CD4-positive, alpha-beta T cell treated with Interleukin-2 at 100 ng/mL for 4 hours (primary cell): ENCODE measurements at places on chromosomes 12 and 14.

- DNase-seq = no peak
Observed at GRCh38 chr12:54442961-54443360, 23.9 kb upstream of the ITGA5 start.

DNA sequence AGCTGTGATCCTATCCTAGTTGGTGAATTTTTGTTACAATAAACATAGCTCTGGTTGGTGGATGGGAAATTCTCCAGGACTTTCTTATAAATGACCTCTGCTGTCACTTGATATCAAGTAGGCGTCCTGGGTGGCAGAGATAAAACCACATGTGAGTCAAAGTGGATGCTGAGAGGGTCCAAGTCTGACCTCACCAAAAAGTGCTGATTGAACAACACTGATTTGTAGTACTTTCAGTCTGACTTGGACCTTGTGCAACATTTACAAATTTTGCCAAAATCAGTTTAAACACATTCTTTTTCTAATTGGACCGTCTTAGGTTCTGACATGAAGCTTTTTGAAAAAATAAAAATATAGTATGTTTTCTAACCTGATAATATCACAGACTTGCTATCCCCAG lies 585.6 kb downstream of the GALC start:
- DNase-seq = no peak

GRCh38 chr14:101222362-101223070 lies 319.0 kb upstream of the RTL1 start:
- DNase-seq = no peak

GRCh38 chr14:22513066-22513812 lies 75.8 kb downstream of the DAD1 start:
- no peak for DNase-seq

GRCh38 chr12:117380083-117380482 lies 18.7 kb upstream of the NOS1 start:
- DNase-seq = no peak

GRCh38 chr14:58151133-58152013 lies 640 bp downstream of the ARMH4 start:
- DNase-seq = no peak

DNA sequence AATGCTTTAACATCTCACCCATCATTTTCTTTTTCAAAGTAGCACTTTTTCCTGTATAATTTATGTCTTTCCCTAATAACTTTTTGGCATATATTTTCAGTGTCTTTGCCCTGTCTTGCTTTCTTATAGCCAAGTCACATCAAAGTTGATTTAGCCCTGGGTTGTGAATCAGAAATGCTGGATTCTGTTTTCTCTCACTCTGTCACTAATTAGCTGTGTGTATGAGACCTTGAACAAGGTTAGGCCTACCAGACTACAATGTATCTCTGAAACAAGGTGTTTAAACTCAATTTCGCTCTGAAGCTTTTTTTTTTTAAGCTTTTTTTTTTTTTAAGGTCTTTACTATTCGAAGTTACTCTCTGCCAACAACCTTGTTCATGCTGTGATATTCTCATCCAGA lies 25.7 kb downstream of the CNOT2 start:
- DNase-seq = no peak

DNA sequence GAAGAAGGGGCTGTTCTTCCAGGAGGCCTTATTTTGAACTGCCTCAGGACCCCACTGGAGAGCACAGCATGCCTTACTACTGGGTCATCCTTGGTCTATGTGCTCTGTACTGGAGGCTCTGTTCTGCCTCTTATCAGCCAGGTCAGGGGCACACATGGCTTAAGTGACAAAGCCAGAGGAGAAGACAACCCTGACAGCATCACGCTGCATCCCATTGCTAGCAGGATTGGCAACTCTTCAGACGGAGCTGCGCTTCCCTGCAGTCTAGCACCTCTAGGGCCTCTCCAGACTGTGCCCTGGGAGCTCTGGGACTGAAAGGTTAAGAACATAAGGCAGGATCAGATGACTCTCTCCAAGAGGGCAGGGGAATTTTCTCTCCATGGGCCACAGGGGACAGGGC lies 17.3 kb upstream of the TIGAR start:
- no peak for DNase-seq

- DNase-seq = no peak
Observed at GRCh38 chr14:101126731-101127130, 223.2 kb upstream of the RTL1 start.

DNA sequence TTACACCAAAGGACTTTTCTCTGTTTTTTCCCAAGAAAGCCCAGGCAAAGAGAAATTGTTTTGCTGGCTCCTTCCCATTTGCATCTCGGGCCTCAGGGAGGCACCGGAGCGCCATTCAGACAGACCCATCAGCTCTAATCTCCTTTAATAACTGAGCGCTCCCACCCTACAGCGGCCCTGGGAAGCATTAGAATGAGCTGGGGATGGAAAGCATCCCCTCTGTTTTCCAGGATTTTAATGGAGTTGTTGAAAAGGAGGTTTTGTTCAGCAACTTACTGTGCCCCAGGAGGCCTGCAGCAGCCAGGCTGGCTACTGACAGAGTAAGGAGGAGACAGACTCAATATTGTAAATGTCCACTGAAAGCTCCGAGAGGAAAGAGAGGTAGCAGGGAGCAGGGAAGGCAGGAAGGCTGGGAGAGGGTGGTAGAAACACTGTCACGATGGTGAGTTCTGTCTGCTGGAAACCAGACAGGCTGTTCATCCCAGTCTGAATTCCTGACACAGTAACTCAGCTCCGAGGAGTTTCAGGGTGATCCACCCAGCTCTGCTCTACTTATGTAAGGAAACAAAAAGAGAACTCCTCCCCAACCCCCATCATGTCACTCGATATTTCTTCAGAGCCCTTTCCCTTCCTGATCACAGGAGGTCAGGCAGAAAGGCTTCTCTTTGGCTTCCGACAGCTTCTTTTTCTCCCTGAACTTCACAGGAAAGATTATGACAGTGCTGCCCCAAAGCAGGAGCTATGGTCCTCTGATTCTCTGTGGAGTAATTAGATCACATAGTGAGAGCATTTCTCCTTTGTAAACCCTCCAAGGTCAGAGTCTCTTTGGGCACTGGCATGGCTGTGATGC lies 62.5 kb upstream of the TMEM132D start:
- DNase-seq = no peak

DNA sequence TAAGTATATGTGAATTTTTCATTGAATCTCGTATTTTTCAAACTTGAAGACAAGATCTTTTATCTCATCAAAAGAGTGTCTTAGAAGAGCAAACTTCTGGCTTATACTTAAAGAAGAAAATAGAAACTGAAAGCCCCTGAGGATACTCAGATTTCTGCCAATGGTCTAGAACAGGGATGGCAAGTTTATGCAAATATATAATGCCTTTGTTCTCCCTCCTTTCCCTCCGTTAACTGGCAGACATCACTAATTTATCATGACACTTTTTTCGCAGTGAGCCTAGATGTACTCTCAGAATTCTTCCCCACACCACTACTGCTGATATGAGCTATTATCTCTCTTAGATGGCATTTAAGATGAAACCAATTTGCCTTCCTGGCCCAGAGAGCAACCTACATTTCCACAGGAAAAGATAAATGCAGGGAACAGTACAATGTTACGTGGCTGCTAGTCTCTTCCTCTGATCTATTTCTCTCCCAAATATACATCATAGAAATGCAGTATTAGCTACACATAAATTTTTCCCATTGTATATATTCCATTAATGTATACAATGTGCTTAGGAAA lies 40.0 kb upstream of the DAAM1 start:
- no peak for DNase-seq

DNA sequence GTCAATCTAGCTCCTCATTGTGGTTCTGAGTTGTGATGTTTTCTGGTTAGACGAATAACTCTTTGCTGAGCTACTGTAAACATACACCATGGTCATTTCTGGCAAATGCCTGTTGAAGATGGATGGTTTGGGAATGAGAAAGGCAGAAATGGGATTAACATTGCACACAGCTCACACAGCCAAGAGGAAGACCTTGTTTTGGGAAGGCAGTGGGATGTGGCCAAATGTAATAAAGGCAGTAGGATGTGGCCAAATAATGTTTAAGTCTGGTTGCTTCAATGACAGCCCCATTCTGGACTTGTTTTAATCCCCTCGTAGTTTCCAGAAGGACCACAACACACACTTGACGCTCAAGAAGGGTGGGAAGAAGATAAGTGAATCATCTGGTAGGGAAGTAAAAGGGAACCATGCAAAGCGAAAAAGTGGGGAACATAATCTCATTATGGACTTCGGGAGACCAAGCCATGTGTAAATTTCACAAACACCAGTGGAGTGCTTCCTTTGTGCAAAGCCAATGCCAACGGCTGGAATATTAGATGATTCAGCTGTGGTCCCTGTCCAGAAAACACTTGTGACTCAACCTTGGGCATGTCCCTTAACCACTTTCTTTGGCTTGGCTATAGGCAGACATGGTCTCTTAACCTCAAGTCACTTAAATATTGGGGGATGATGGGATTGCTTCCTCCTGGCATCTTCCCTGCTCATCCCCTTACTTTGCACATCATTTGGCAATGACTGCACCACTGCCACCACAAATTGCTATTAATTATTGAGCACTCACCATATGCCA lies 284.4 kb upstream of the CRY1 start:
- DNase-seq = no peak

DNA sequence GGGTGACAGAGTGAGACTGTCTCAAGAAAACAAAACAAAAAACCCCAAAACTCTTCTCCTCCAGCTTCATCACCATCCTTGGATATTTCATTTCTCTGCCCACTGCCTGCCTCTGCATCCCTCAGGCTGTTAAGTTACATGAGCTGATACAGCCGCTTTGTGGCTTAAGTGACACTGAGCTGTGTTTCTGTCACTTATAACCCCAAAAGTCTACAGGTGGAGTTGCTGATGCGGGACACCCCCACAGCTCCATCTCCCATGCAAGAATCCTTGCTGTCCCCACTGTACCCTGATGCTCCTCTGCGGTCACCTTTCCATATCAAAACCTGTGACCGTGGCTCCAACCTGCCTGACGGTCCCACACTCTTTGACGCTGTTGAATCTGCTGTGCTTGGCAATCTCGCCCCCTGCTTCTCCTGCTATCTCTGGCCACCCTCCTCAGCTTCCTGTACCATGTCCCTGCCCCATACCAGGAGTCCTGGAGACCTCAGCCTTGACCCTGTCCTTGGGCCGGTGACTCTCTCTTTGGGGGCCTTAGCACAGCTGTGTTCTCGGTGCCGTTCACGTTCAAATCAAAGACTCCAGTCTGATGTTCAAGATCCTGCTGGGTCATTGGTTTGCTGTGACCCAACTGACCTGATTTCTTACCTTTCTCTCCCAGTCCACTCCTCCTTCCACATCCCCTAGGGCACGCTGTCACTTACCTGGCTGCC lies 20.3 kb downstream of the HVCN1 start:
- no peak for DNase-seq

- DNase-seq = no peak
Observed at GRCh38 chr12:105025890-105026289, 39.8 kb downstream of the NOPCHAP1 start.

GRCh38 chr14:105023791-105024480 lies 3.1 kb upstream of the CDCA4 start:
- no peak for DNase-seq

GRCh38 chr14:72796935-72797334 lies 97.0 kb downstream of the DPF3 start:
- no peak for DNase-seq

DNA sequence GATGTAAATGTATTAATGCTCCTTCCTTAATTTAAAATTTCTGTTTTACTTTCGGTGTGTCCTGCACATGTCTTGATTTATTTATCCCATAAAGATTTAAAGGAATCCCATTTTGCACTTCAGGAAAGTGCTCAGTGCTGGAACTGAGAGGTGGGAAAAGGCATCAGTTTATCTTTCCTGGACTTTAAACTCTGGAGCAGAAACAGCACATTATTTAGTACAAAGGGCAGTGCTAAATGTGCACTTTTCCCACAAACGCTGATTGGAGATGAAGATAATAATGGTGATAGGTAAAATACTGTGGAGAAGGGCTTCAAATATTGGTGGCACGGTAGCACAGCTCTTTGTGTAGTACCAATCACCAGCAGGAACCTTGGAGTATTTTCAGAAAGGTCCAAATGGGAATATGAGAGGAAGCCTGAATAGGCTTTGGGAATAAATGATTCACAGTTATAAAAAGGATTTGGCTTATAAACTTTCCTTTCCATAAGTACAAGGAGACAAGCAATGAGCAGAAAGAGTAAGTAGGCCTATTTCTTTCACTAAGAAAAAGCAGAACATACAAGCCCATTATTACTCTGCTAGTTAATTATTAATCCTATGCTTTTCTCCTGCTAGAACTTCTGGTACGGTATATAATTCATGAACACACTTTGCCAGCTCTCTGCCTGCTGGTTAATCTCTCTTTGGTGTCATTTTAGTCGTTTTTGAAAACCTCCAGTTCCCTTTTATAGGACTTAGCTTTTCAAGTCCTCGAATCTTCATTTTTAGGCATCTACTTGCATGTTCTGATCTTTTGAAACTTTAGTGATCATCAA lies 58.3 kb downstream of the SLC15A5 start:
- no peak for DNase-seq

DNA sequence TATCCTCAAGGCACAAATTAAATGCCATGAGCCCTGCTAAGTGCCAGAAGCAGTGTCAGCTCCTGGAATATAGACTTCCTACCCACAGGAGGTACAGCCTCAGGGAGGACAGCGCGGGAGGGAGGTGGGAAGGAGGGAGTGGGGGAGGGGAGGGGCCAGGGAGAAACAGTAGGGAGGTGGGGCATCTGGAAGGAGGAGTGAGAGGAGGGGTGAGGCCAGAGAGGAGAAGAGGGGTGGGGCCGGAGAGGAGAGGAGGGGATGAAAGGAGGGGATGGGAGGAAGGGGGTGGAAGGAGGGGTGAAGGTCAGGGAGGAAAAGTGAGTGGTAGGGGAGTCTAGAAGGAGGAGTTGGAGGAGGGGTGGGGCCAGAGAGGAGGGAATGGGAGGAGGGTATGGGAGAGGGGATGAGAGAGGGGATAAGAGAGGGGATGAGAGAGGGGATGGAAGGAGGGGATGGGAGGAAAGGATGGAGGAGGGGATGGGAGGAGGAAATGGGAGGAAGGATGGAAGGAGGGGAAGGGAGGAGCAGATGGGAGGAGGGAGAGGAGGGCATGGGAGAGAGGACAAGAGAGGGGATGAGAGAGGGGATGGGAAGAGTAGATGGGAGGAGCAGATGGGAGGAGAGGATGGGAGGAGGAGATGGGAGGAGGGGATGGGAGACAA lies 9.2 kb upstream of the CCDC197 start:
- no peak for DNase-seq

GRCh38 chr14:56570295-56570694 lies 9.3 kb upstream of the TMEM260 start:
- no peak for DNase-seq

DNA sequence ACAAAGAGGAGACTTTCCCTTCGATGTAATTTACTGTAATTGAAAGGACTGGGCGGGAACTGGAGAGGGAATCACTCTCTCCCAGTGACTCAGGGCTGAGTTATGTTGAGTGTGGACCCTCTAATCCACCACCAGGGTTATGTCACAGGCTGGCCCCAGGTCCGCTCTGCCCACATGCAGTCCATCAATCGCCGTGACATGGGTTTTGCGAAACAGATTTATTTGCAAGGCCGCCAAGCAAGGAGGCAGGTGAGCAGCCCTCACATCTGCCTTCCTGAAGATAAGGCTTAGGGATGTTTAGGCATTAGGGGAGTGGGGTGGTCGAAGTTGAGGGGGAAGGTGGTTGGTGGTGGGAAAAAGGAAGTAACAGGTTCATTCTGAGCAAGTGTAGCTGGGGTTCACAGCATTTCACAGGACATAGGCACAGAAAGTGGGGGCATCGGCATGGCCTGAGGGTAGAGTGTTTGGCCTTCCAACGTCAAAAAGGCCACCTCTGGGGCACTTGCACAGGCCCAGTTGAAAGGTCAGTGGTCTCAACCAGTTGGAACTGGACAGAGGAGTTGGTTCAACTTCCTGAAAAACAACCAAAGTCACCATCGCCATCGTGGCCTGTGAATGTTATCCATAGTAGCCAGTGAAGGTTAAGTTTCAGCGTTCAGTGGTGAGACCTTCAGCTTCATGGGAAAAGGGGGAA lies 66.9 kb downstream of the DNAH10 start:
- no peak for DNase-seq
